ENCODE measurements at places on chromosomes 13 and 19.

- DNase-seq = no peak
Observed at GRCh38 chr19:18788529-18789421, 2.3 kb downstream of the COMP start.

GRCh38 chr19:14418856-14419105 is 360 bp downstream of the DDX39A start:
- DNase-seq = no peak

DNA sequence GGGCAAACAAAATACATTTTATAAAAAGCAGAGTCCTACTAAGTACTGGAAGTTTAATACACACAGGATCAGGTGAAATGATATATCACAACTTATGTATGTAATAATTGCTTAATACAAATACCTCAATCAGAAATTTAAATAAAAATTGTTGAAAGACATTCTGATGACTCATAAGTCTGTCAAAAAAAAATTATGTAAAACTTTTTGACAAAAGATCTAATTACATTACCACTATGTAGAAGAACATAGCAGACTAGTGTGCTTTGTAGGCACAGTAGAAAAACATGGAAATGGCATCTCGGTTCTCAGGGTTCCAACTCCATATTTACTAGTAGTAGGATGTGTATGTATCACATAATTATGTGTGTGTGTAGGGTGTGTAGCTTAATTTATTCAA is 156.2 kb downstream of the DNAJC3 start:
- no peak for DNase-seq

DNA sequence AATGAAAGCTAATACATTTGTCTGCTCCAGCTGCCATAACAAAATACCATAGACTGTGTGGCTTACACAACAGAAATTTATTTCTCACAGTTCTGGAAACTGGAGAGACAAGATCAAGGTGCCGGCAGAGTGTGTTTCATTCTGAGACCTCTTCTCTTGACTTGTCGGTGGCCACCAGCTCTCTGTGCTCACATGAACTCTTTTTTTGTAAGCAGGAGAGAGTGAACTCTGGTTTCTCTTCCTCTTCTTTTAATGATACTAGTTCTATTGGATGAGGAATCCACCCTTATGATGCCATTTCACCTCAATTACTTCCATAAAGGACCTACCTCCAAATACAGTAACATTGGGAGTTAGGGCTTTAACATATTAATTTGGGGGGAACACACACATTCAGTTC is 11.7 kb downstream of the KCTD12 start:
- no peak for DNase-seq

DNA sequence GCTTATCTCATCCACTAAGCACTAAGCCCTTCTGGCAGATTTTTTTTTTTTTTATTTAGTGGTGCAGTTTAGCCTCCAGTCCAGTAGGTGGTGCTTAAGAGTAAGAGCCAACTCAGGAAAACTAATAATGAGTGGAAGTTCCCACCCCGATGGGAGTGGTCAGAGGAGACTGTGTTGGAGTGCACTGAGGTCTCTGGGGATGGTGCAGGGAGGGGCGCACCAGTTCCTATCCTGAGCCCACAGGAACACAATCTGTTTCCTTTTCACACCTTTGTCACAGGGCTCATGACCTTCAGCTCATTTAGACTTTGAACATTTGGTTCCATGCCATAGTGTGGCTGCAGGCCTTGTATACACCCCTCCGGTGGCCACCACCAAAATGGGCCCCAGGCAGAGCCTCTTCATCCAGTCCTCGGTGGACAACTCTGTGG is 367.4 kb downstream of the SPRY2 start:
- DNase-seq = no peak

- no peak for DNase-seq
Observed at GRCh38 chr13:90233933-90234672, 1113.4 kb upstream of the MIR17HG start.

GRCh38 chr13:71876648-71877255 is 9.7 kb upstream of the DACH1 start:
- no peak for DNase-seq

GRCh38 chr19:18364826-18365528 is 21.0 kb upstream of the GDF15 start:
- DNase-seq = peak; percentile 75

GRCh38 chr19:5587661-5588060 is 19.9 kb upstream of the TINCR start:
- peak; percentile 91 for DNase-seq

DNA sequence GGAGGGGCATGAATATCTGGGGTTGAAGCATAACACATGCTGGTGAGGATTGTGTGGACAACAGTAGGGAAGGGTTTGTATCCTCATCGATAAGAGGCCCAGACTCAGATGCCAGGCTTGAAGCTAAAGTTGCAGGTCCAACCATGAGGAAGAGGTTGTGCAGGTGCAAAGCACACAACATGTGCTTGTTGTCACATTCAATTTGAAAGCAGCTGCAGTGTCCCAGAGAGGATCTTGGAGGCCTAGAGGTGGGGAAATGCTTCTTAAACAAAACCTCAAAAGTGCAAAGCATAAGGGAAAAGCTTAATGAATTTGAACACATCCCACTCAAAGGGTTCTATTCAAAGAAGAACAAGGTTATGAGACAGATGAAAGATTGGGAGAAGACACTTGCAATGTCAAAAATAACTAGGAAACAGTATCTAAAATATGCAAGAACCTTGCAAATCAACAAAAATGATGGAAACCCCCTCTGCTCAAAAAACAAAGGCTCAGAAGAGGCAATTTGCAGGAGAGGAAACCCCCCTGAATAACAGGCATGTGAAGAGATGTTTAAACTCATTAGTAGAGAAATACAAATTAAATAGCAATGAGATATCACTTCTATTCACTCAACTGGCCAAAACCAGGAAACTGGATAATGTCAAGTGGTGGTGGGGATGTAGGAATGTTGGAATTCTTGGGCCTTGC is 187.1 kb downstream of the KATNAL1 start:
- no peak for DNase-seq

GRCh38 chr19:39254531-39255345 is 6.1 kb upstream of the IFNL4 start:
- DNase-seq = no peak

DNA sequence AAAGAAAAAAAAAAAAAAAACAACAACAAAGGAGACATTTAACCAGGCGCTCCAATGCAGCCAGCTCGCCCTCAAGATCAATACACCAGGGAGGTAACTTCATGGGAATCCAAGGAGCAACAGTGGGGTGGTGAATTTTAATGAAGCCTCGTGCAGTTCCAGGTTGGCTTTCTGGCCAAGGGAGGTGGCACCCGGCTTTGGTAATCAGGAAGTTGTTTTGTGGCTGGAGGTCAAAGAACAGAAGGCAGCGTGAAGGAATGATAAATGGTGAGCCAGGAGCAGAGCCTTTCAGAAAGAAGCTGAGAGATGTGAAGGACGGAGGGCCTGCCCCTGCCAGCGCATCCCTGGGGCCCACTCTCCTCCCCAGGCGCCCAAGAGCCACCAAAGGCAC is 188.2 kb upstream of the TSC22D1 start:
- DNase-seq = no peak

DNA sequence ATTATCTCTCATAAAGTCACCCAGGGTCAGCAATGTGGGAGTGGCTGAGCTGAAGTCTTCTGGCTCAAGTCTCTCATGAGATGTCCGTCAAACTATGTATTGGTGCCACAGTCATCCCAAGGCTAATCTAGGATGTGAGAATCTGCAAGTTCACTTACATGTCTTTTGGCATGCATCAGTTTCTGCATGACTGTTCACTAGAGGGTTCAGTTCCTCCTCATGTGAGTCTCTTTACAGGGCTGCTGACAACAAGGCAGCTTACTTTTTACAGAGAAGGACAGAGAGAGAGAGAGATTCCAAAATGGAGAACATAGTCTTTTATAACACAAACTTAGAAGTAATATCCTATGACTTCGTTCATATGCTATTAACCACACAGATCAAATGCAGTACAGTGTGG is 328.8 kb upstream of the SLITRK1 start:
- no peak for DNase-seq

DNA sequence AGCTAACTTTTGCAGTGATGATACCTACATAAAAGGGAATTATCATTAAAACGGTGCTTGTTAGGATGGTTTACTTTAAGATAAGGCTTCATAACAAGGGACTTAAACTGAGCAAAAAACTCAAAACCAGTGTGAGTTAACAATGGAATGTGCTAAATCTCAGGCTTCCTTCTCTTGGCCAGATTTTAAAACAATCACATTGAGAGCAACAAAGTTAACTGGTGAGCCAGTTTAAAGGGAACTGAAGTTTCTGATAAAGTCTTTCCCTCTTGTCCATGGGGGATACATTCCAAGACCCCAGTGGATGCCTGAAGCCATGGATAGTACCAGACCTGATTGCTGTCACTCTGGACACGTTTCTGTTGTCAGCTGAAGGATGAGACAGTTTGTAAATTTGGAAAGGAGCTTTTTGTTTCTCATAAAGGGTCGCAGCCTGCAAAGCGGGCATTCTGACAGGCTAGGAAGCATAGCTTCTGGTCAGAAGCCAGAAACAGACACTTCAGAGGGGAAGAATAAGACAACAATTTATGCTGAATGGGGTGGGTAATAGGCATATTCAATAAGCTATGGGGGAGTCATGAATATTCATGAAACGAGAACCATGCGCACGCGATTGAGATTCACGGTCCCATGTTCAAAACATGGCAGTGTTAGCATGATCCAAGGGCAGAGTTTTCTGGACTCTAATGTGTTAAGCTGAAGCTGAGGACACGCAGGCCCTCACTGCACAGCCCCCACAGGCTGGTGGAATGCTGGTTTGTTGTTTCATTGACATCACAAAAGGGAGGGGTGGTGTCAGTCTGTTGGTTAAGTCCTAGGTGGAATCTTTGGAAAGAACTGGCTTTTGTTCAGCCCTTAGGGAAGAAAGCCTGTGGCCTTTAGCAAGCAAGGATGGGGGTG is 150.6 kb upstream of the RNF113B start:
- DNase-seq = no peak

GRCh38 chr13:46620029-46620428 is 67.1 kb downstream of the LRCH1 start:
- no peak for DNase-seq

- DNase-seq = no peak
Observed at GRCh38 chr13:24182703-24183081, 22.2 kb downstream of the SPATA13 start.

DNA sequence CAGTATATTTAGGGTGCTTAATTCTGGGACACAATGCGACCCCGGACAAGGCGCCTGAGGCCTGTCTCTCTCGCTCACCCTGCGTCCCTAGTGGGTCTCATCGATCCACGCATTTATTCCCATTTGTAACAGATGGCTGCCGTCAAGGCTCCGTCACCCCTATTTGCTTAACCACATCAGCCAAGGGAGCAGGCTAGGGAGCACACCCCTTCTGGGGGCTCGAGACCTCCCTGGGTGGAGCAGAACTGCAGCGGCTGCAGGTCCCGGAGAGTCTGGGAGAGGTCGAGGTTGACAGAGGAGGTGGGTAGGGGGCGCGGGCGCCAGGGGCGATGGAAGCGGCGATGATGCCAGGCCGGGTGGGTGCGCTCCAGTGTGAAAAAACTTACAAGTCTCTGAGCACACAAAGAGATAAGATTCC is 507 bp downstream of the ALG5 start:
- DNase-seq = no peak

DNA sequence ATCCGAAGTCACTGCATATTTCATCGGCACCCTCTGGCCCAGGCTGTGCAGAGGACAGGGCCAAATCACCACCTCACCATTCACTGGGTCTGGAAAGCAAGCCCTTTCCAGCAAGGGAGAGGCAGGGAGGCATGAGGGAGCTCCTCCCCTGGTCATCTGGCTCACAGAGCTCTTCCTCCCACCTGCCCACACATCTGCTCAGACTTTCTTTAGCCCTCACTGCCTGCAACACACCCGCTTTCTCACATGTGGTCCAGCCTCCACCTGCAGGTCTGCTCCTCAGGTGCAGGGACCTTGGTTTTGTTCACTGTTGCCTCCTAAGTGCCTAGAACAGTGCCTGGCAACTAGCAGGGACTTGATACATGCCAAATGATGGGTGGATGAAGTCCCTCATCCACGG is 21.0 kb upstream of the SLC35E1 start:
- no peak for DNase-seq

DNA sequence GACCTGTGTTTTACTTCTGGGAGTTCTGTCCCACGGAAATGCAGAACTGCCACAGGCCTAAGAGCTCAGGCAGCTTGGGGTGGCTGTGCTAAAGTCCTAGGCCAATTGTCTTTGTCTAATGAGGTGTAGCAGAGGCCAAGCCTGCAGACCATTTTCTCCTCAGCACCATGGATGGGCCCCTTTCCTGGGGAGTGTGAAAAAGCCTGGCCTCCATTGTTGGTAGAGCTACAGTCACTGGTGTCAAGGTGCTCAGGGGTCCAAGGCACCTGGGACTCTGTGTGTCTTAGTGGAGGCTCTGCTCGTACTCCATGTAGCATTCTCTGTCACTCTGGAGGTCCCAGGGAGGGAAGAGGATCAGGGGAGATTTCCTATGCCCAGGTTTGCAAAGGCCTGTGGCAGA is 329.6 kb downstream of the SLITRK5 start:
- no peak for DNase-seq

All from NCI-H2029 treated with DMSO at 0.1 percent for 48 hours (cell line).